ENCODE measurements at places on chromosomes 2 and 18.
A peak's percentile ranks its signal among the peaks of the same experiment; 100 is the strongest.

GRCh38 chr2:64122358-64122757, 21.9 kb downstream of the PELI1 start:
- no peak for DNase-seq
- peaks cover 3% of the 10 kb centered on the region for H3K4me1 ChIP-seq
- H3K27ac ChIP-seq: no peak overlapping the region
- no peaks in the 10 kb centered on the region for H3K27me3 ChIP-seq
- peaks cover 14% of the 10 kb centered on the region for H3K36me3 ChIP-seq

DNA sequence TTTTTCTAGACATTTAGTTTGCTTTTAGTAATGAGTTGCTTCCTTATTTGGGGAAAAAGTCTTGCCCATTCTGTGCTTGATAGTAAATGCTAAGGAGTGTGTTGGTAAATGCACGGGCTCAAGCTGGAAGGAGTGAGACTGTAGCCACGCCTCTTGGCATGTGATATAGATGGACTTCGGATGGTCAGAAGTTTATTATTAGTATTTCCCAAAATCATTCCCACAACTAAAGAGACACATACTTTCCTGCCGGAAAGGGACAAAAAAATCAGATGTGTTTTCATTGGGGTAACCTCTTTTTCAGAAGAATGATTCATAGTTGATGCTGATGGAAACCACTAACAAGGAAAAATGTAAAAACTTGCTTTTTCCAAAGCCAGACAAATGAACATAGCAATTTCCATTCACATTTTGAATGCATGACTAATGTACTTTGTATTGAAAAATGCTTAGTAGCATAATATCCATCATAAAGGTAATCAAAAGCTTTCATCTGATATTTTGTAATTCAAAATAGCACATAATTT, 133.2 kb downstream of the ZNF532 start:
- no peaks in the 10 kb centered on the region for H3K4me1 ChIP-seq
- DNase-seq: no peak
- no peak overlapping the region for H3K27ac ChIP-seq
- H3K36me3 ChIP-seq: no peaks in the 10 kb centered on the region
- no peak overlapping the region for H3K4me3 ChIP-seq

DNA sequence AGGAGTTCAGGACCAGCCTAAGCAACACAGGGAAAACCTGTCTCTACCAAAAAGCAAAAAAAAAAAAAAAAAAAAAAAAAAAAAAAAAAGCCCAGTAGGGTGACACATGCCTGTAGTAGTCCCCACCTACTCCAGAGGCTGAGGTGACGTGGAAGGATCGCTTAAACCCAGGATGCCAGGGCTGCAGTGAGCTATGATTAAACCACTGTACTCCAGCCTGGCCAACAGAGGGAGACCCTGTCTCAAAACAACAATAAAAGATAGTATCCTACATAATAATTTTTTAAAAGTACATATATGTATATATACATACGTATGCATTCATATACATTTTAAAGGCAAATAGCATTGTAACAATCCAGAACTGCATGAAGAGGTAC, 51.7 kb downstream of the SOS1 start:
- no peak for DNase-seq
- peaks cover 65% of the 10 kb centered on the region for H3K36me3 ChIP-seq

- H3K27ac ChIP-seq: peak overlapping the region; percentile 82
- no peaks in the 10 kb centered on the region for H3K27me3 ChIP-seq
- no peak for DNase-seq
- peaks cover 35% of the 10 kb centered on the region for H3K4me1 ChIP-seq
- H3K4me3 ChIP-seq: peak overlapping the region; percentile 65
These were observed 264.6 kb upstream of the TRIB2 start for GRCh38 chr2:12452185-12452584.

DNA sequence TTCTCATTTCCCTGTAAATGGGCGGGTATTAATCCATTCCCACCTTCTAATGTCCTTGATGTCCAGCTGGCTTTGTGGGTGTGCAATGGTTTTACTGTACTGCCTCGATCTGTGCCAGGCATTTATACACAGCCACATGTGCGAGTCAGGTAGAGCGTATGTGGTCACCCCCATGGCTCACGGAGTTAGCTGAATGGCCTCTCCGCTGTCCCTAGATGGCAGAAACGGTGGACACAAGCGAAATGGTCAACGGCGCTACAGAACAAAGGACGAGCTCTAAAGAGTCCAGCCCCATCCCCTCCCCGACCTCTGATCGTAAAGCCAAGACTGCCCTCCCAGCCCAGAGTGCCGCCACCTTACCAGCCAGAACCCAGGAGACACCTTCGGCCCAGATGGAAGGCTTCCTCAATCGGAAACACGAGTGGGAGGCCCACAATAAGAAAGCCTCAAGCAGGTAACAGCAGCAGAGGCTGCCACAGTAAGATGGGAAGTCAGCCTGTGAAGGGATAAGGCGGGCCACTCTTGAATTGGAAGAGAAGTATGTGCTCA, 59.1 kb upstream of the EML6 start:
- H3K27ac ChIP-seq: peak overlapping the region; percentile 50
- peaks cover 86% of the 10 kb centered on the region for H3K36me3 ChIP-seq
- H3K4me3 ChIP-seq: no peak overlapping the region
- no peak for DNase-seq
- H3K27me3 ChIP-seq: no peaks in the 10 kb centered on the region
